Bone marrow (tissue), 2 donors: ENCODE measurements at places on chromosomes 3 and 15.
A peak's percentile ranks its signal among the peaks of the same experiment; 100 is the strongest.

GRCh38 chr3:29919571-29919970 lies 638.7 kb downstream of the RBMS3 start:
- DNase-seq = no peak

DNA sequence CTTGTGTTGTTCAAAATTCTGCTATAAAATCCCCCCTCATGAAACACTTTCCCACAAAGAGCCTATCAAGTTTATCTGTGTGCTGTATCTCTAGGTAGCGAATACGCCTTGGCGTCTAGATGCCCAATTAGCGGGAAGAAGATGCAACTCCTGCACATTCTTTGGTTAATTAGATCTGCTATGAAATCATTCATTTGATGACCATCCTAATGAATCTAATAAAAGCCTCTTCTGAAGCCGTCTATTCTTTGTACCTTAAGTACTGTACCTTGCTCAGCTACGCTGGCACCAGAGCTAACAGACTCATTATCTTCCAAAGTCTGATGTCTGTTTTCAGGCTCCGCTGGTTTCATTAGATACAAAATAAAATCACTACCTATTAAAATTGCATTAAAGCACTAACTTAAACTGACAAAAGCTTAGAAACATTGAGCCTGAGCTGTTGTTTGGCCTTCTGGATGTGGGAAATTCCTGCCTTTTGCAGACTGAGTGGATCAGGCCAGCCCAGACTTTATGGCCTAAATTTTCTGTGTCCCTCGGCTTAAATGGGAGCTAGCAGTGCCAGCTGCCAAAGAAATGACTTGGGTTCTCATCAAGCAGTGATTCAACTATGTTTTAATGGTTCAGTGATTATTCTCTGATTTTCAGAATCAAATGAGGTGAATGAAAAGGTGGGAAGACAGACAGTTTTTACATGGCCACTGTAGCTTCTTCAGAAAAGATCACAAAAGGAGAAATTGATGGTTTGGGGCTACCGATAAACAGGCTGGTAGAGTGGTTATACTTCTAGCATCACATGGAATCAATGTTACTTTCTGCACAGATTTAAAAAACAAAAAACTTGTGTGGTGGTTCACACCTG lies 28.4 kb upstream of the CHST2 start:
- DNase-seq = no peak

DNA sequence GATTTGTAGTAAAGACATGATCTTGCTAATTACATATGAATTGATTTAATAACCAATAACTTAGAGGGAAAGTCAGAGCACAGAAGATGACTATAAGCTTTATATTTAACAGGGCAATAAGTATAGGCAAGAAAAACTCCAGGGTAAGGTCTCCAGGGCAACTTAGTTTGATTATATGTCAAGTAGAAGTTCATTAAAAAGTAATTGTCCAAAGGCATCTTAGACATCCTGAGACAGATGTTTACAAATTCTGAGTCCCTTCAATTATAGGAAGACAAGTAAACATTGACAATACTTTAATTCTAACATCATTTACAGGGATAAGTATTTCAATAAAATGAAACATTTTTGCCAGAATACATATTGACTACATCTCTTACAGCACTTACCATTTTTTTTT lies 416.0 kb downstream of the RAP2B start:
- no peak for DNase-seq

- no peak for DNase-seq
These were observed 24.0 kb upstream of the BSN start for GRCh38 chr3:49530231-49530630.

GRCh38 chr15:96162322-96162721 lies 168.2 kb upstream of the NR2F2 start:
- DNase-seq = no peak

- DNase-seq = no peak
These were observed 289.6 kb downstream of the UACA start for GRCh38 chr15:70473581-70474370.

DNA sequence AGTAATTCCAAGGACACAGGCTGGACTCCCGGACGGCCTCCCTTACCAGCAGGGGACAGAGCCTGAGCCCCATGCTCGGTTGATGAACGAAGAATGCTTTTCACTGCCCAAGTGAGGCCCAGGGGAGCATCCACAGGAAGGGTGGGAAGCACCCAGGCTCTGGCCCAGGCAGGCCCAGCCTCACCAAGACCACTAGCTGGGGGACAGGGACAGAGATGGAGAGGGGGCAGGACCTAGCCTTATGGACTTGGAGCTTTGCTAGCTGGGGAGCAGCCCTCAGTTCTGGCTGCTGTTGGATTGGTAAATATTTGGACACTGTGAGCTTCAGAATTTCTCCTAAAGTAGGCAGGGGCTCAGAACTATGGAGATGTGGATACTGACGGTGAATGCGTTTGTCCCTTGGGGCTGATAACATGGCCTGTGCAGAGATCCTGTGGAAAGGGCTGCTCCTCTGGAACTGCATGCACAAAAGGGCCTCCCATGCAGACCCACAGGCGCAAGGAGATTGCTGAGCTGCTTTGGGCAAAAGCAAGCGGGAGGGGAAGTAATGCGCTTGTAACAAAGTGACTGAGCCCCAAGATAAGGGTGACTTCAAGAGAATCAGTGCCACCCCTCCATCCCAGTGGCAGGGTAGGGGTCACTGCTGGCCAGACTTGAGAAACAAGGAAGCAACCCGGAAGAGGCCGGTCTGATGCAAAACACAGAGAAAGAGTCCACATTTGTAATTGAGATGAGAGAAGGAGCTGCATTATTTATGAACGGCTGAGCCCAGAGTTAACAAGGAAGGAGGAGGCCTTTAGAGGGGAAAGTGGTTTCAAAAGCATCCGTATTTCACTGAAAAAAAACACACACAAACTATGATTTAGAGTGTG lies 70.1 kb upstream of the MEF2A start:
- peak; percentile 34 for DNase-seq

- DNase-seq = no peak
These were observed 24.1 kb downstream of the SIDT1 start for GRCh38 chr3:113556316-113556945.

- DNase-seq = no peak
These were observed 11.7 kb upstream of the PDCD6IP start for GRCh38 chr3:33786565-33787327.

DNA sequence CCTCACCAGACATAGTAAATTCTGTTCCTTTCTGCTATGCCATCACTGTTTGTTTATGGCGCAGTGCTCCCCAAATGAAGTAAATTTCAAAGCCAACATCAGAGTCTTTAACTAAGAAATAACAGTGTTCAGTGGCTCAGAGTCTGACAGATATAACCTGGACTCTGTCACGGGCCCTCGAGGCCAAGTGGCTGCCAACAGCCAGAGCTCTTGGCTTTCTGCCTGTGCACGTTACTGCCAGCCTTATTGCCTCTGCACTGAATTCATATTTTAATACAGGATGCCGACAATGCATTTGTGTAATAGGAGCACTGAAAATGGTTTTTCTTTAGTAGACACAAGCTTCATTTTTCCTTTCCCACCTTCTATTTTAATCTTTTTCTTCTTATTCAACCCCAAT lies 219.9 kb downstream of the NLGN1 start:
- DNase-seq = no peak

GRCh38 chr3:4943549-4943948 lies 35.7 kb upstream of the BHLHE40 start:
- DNase-seq = no peak

DNA sequence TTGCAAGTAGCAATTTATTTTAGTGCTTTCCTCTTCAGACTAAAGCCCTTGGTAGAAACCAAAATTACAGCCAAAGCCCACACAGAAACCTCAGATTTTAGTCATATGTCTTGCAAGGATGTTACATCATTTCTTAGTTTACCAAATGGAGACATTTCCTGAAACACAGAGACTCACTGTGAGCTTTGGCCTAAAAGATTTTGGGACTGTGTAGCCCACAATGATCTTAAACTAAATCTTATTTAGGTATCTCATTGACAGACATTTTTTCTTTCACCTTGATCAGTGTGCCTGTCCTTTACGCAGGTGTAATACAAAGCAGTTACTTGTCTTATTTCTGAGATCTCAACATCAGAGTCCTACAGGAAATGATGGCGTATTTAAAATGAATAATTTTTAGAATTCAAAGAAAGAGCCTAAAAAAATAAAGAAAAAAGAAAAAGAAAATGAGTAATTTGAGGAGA lies 27.8 kb upstream of the AP4E1 start:
- DNase-seq = peak; percentile 47

DNA sequence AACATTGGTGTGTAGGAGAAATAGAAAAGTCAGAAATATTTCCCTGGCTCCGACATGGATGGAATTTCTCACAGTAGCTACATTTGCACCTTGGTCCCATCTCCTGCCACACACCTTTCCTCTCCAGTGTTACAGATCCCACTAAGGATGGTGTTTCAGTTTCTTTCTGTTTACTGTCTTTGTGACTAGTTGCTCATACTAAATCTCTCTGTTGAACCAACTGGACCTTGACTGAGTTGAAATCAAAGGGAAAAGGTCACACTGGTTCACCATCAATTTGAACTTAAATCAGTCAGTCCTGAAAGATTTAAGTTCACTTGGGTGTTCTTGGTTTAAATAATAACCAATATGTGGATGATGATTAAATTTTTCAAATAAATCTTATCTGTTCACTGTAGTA lies 754.2 kb downstream of the OTOL1 start:
- no peak for DNase-seq
